PC-9 (cell line): ENCODE measurements at places on chromosomes 7 and 10. TPM values are rescaled to one million over a fixed set of nuclear protein-coding genes. Genes with fewer than 3 reads are reported as not detected.

Gene CYP3A7
- not detected in 2 replicates for total RNA-seq

Gene CPA1
- total RNA-seq, result not detected in 2 replicates

Gene AGMO
- total RNA-seq, result not detected in 2 replicates

Gene LRCH4
- 86.6 and 89.6 TPM in 2 replicates for total RNA-seq
